GM12865 (cell line): ENCODE measurements at places on chromosomes 6 and 20.

DNA sequence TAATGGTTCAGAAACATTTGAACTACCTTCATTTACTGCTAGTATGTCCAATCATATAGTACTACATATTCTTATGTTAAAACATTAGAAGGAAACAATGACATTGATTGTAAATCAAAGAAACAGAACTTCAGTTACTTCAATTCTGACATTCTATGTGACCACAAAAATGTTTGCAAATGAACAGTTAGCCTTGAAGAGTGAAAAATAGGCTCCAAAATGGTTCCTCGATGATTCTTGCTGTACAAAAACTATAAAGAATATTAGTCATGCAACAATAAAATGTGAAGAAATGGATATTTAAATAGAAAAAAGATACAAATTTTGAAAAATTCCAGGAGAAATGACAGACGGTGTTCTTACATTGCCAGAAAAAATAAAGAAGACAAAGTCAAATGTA, 686.9 kb downstream of the BCKDHB start:
- no peak for DNase-seq

GRCh38 chr6:143068001-143068400, 7.3 kb downstream of the AIG1 start:
- DNase-seq, result no peak

DNA sequence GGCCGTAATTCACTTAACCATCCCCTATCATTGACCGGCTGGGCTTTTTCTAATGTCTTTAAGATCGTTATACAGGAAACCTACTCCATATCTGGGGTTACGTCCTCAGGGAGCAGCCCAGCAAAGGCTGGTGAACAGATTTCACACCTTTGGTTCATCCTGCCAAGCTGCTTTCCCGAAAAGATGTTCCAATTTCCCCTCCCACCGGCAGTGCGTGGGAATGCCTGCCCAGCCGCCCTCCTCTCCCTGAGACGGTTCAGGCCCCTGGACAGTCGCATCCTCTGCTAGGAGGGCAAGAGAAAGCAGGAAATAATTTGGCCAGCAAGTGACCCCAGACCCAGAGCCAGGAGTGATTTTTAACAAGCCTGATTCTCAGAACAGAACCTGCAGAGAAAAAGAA, 16.3 kb downstream of the SIRPA start:
- no peak for DNase-seq

DNA sequence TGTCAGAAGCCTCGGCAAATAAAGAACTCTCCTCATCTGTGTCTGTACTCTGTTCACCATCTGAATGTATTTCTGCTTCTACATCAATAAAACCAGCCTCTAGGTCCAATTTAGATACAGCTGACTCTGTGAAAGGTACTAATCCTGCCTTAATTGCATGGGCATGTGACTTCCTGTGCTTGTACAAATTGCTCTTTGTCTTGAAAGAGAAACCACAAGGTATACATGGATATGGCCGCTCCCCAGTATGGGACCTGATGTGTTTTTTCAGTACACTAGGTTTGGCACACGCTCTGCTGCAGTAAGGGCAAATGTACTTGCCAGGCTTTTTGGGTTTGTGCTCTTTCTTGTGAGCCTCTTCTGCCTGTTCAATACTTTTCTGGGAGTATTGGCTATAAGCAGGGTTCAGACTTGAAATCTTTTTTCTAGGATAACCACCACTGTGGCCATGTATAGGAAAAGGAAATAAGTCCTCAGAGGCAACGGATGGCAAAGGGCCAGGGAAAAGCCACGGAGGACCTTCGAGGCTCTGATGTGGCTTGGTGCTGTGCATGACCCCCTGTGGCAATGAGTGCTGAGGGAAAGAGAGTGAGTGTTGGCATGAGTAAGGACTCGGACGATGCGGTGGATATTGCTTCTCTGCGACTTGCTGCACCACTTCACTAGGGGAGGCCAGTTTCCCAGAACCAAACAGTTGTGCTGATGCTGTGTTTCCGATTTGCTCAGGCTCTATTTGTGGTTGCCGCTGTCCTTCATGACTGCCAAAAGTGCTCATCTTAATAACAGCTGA, 170.9 kb downstream of the HIVEP2 start:
- no peak for DNase-seq

DNA sequence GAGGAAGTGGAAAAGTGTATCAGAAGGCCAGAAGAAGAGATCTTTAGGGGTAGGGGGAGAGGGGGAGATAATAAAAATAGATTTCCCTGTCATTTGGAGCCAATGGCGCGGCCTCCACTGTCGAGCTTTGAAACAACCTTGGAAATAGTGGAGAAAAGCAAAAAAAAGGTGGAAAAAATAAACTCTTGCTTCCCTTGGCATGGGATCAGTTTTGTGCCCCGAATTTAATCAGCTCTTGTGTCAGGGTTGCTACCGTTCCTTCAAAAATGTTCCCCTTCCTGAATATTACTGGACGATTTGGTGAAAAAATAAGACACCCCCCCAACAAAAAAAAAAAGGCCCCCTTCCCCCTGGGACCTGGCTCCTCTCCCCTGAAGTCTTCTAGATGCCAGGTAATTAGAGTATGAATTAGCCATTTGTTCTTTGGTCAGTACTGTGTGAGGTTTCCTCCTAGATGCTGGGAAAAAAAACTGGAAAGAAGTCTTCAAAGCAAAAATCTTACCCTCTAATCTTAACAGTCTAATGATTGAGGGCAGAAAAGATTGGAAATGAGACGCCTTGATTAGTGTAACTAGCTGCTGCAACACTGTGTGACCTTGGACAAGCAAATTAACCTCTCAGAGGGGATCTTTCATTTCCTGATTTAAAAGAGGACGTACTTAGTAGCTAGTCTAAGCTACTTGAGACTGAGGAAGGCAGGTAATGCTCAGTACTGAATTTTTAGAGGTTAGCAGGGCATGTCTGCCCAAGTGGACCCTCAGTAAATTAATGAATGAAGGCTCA, 872 bp upstream of the RBM39 start:
- DNase-seq, result peak; percentile 88

- no peak for DNase-seq
These were observed 210.1 kb downstream of the ARHGAP18 start for GRCh38 chr6:129499843-129500219.

- no peak for DNase-seq
These were observed 5.8 kb upstream of the FAM217A start for GRCh38 chr6:4084444-4085331.

- DNase-seq, result peak; percentile 16
These were observed 38.3 kb downstream of the FAM120B start for GRCh38 chr6:170344631-170345576.

GRCh38 chr20:38471987-38472512, 593 bp upstream of the RALGAPB start:
- no peak for DNase-seq

DNA sequence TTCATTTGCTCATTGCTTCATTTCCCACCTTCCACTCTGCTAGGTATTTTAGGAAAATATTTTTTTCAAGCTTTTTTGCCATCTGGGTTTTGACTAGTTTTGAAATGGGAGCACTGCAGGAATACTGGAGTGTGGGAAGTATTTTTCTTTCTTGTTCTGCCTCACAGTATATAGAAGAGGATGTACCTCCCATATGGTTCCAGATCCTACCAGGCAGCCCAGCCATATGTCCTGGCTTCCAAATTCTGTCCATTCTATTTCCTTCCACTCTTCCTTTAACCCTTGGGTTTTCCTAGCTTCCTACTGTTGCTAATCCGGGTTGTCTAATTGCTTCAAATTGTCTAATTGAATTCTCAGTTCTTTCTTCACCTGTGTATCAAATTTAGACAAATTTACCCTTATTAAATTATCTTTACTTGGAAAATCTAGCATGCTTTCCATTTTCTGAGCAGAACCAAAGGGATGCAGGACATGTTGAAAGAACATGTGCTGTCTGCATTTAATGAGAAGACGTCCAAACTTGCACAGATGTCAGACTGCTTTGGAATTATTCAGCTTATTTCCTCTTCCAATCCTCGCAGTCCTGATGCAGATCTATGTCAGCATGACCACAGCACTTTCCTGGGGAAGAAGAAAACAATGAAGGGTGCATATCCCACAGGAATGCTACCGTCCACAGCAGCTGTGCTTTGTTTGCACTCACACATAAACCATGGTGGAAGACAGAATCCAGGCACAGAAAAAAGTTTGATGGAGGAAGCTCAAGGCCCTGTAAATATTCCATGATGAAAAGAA, 1273.9 kb upstream of the MAP3K7 start:
- no peak for DNase-seq

DNA sequence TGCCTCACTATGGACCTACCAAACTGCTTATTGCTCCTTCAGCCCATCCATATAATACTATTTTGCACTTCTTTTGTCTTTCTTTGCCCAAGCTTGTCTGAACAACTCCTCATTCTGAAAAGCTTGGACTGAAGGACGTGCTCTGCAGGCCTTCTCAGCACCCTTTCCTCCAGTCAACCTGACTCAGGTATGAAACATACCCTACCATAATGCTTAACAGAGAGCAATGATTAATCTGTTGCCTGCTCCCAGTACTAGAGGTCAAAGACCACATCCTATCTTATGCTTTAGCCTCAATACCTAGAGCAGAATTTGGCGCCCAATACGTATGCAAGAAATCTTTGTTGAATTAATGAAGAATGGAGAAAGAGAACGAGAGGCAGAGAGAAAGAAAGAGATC, 55.2 kb downstream of the ATXN1 start:
- DNase-seq, result no peak

GRCh38 chr6:122040261-122040660, 359.2 kb upstream of the HSF2 start:
- no peak for DNase-seq

DNA sequence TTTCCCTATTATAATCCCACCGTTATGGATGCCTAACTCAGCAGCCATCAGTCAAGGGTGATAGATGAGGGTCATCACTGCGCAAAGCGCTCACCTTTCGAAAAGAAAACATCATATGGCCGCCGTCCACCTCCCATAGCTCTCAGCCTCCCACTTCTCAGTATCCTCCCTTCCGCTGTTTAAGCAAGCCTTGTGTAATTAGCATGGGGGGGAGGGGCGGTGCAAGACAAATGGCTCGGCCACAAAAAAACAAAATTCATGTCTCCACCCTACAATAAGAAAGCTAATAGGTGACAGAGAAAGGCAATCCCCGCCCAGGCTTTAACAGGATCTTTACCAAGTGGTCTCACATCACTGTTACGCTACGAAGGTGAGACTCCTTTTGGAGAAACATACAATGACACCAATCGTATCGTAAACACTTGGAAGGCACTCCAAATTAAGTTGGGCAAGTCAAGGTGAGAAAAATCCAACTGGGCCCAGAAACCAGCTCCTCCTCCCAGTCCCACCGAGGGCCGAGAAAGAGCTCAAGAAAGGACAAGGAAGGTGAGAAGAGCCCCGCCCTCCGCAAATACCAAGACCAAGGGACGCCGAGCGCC, 645 bp downstream of the DDX39B start:
- peak; percentile 82 for DNase-seq
